Activated CD4-positive, alpha-beta memory T cell treated with anti-CD3 and anti-CD28 coated beads, Interleukin-2, amount 10 ng/mL, durations not matched to agents 7 days and 5 days (primary cell): ENCODE measurements at places on chromosomes 6 and 20. TPM values are rescaled to one million over a fixed set of nuclear protein-coding genes. Genes with fewer than 3 reads are reported as not detected.

GRCh38 chr20:32626859-32627636, 41.9 kb upstream of the NOL4L start:
- H3K4me1 ChIP-seq: no peaks in the 10 kb centered on the region
- no peak for DNase-seq
- H3K36me3 ChIP-seq: no peaks in the 10 kb centered on the region
- no peak overlapping the region for H3K27ac ChIP-seq

Gene RIPOR3
- not detected for total RNA-seq

Gene FAM217A
- not detected for total RNA-seq

Gene AHCY
- total RNA-seq: 50.5 TPM

DNA sequence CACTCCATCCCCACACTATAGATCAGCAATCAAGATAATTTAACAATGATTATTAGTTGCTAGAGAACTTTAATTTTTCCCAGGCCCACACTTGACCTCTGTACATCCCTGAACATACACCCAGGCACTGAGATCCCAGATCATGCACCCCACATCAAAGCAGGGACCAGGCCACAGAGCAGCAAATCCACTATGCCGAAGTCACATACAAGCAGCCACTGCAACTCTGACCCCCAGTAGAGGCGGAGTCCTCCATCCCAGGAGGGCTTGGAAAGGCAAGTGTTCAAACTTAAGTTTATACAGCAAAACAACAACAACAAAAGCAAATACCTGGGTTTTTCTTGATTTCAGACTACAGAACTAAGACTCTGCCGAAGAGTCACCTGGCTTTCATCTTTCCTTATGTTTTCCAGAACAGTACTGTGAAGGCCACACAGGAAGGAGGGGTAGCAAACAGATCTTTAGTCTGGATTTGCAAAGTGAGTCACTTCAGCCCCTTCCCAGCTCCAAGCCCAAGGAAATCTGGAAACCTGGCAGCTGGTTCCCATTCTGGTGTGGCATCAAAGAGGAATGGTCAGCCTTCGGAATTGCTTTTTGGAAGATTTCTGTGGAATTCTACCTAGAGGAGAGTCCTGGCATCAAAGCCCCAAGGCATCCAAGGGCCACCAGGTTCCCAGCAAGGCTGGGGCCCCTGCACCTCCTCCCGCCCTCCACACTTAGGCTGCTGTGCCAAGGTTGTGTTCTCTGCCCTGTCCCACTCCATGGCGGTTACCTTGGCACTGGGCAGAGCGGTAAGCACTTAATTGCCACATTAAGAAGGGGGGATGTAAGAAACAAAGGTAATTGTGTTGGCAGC, 7.3 kb downstream of the JAG1 start:
- H3K4me3 ChIP-seq: no peak overlapping the region
- DNase-seq: no peak
- H3K27me3 ChIP-seq: peaks cover 64% of the 10 kb centered on the region
- H3K4me1 ChIP-seq: peaks cover 13% of the 10 kb centered on the region
- H3K36me3 ChIP-seq: no peaks in the 10 kb centered on the region

- DNase-seq: no peak
- peaks cover 21% of the 10 kb centered on the region for H3K4me1 ChIP-seq
These were observed 143.2 kb downstream of the PREX1 start for GRCh38 chr20:48684501-48685041.

DNA sequence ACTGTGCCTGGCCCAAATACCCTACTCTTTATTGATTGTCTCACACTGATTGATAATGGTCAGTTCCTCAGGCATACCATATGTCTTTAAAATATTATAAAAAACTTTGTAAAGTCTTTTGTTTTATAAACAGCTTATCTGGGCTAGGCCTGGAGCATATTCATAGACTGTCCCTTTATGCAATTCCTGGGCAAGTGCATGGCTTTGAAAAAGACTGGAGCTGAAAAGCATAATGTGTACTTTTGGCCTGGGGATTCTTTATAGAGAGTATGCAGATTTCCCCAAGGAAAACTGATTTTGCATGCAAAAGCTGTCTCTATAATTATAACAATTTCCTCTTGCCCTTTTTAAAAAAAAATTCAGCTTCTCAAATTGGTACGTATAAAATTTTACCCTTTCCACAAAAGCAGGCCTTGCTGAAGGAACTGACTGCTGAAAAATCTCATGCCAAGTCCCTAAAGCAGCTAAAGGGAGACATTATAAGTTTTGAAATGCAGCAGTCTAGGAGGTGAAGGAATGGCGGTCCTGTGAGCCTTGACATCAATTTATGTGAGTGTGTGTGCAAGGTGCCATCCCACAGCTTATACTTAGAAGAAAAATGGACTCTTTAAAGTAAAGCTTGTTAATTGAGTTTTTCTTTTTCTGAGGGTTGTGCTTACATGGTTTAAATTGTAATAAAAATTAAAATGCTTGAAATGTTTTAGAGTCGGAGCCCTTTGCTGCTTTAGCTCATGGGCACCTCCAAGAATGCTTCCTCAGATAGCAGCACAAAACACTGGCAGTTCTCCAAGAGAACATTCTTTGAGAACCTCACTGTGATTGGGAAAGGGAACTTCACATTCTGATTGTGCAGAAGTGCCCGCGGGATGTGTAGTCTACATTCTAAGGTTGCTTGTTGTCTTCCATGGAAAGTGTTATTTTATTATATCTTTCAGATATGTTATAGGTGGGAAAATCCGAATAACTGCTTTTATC, 43.9 kb downstream of the PLCB4 start:
- no peaks in the 10 kb centered on the region for H3K36me3 ChIP-seq
- no peaks in the 10 kb centered on the region for H3K4me1 ChIP-seq
- DNase-seq: no peak
- H3K4me3 ChIP-seq: no peak overlapping the region
- no peaks in the 10 kb centered on the region for H3K27me3 ChIP-seq

GRCh38 chr6:148682990-148683389, 63.8 kb upstream of the UST start:
- H3K36me3 ChIP-seq: no peaks in the 10 kb centered on the region
- no peak for DNase-seq
- no peak overlapping the region for H3K4me3 ChIP-seq
- peaks cover 4% of the 10 kb centered on the region for H3K4me1 ChIP-seq
- H3K27ac ChIP-seq: no peak overlapping the region

DNA sequence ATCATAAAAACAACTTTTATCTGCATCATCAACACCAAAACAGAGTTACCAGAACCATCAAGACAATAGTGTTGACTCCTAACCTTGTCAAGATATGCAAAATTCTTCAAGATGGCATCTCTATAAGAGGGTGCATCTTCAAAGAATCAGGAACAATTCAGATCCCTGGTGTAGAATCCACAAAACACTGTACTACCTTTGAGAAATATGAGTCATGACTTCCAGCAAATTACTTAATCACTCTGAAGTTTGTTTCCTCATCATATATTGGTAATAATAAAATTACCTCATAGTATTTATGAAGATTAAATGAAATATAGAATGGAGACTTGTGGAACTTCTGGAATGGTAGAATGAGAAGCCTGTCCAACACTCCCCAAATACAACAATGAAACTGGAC, 221.3 kb upstream of the SUPT3H start:
- H3K27me3 ChIP-seq: no peaks in the 10 kb centered on the region
- H3K4me3 ChIP-seq: no peak overlapping the region
- no peak for DNase-seq
- peaks cover 33% of the 10 kb centered on the region for H3K4me1 ChIP-seq

DNA sequence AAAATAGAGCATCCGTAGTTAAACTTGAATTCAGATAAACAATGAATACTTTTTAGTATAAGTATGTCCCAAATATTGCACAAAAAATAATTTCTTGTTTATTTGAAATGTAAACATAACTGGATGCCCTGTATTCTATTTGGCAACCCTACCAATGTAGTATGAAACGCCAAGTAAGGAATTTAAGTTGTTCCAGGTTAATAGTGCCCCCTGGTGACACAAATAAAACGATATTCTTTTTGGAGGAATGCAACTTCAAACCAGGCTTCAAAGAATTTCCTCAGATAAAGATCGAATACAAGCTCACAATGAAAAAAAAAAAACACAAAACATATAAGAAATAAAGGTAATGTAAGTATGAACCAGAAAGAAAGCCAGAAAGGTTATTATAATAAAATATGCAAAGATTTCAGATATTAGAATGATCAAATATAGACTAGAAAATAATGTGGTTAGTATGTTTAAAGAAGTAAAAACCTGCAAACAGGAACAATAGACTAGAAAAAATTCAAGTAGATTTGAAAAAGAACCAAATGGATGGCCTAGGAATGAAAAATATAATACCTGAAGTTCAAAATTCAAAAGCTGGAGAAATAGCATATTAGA, 18.4 kb upstream of the AKAP7 start:
- H3K4me3 ChIP-seq: no peak overlapping the region
- no peaks in the 10 kb centered on the region for H3K36me3 ChIP-seq
- no peak for DNase-seq
- H3K4me1 ChIP-seq: no peaks in the 10 kb centered on the region
- peaks cover 1% of the 10 kb centered on the region for H3K27me3 ChIP-seq

GRCh38 chr6:12456343-12456742, 166.2 kb downstream of the EDN1 start:
- no peak for DNase-seq
- H3K4me1 ChIP-seq: no peaks in the 10 kb centered on the region
- H3K36me3 ChIP-seq: no peaks in the 10 kb centered on the region
- H3K27me3 ChIP-seq: no peaks in the 10 kb centered on the region

GRCh38 chr6:34323300-34323699, 69.2 kb downstream of the NUDT3 start:
- no peak overlapping the region for H3K4me3 ChIP-seq
- no peak for DNase-seq
- peaks cover 5% of the 10 kb centered on the region for H3K4me1 ChIP-seq
- no peaks in the 10 kb centered on the region for H3K27me3 ChIP-seq
- H3K27ac ChIP-seq: no peak overlapping the region

DNA sequence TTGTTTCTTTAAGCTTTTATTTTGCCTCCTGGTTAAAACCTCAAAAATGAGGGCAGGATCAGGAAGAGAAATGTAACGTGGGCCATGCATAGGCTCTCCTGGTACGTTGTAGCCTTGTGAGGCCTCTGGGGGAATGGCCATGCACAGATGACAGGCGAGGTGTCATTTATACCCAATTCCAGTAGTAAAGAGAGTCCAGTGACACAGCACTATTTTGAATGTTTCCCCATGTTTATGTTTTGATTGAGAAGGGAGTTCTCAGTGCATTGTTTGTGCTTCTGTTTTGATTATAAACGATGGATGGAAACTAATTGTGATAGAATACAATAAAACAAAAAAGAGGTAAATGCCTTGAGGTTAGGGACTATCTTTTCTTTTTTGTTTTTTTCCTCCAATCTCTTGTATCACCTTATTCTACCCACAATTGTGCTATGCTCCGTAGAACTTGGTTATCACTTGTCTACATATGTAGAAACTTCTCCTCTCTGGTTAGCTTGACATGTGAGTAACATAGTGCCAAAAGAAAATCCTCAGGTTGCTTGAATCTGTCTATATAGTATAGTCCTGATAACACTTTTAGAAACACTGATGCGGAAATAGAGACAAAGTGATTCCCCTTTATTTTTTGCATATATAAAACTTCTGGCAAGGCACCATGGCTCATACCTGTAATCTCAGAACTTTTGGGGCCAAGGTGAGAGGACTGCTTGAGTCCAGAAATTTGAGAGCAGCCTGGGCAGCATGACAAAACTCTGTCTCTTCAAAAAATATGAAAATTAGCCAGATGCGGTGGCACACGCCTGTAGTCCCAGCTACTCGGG, 6.9 kb upstream of the SMIM28 start:
- no peak overlapping the region for H3K4me3 ChIP-seq
- DNase-seq: no peak
- peaks cover 8% of the 10 kb centered on the region for H3K4me1 ChIP-seq
- H3K36me3 ChIP-seq: no peaks in the 10 kb centered on the region

Gene KCNK15
- total RNA-seq: not detected

Gene LY86
- 1.7 TPM for total RNA-seq

Gene HLA-DQB2
- total RNA-seq: not detected

- no peaks in the 10 kb centered on the region for H3K36me3 ChIP-seq
- no peak overlapping the region for H3K27ac ChIP-seq
- no peaks in the 10 kb centered on the region for H3K4me1 ChIP-seq
- peaks cover 8% of the 10 kb centered on the region for H3K27me3 ChIP-seq
- no peak overlapping the region for H3K4me3 ChIP-seq
- DNase-seq: peak; percentile 52
These were observed 96.1 kb upstream of the RIN2 start for GRCh38 chr20:19661717-19662636.

- peaks cover 25% of the 10 kb centered on the region for H3K27me3 ChIP-seq
- H3K36me3 ChIP-seq: no peaks in the 10 kb centered on the region
- no peak overlapping the region for H3K4me3 ChIP-seq
- H3K4me1 ChIP-seq: no peaks in the 10 kb centered on the region
These were observed 160.2 kb downstream of the QRSL1 start for GRCh38 chr6:106789428-106790148.

Gene RBBP8NL
- total RNA-seq: not detected

- H3K36me3 ChIP-seq: no peaks in the 10 kb centered on the region
- no peak overlapping the region for H3K27ac ChIP-seq
- peaks cover 5% of the 10 kb centered on the region for H3K4me1 ChIP-seq
- H3K27me3 ChIP-seq: peaks cover 4% of the 10 kb centered on the region
- no peak overlapping the region for H3K4me3 ChIP-seq
- DNase-seq: no peak
These were observed 10.4 kb downstream of the ADTRP start for GRCh38 chr6:11767978-11768756.

GRCh38 chr20:58649288-58650180, 1.5 kb upstream of the STX16 start:
- H3K4me1 ChIP-seq: peaks cover 7% of the 10 kb centered on the region
- peak overlapping the region; percentile 48 for H3K27ac ChIP-seq
- no peaks in the 10 kb centered on the region for H3K27me3 ChIP-seq
- H3K36me3 ChIP-seq: peaks cover 19% of the 10 kb centered on the region

Gene RNF217
- 1.1 TPM for total RNA-seq

Gene C6orf141
- total RNA-seq: not detected

- peaks cover 15% of the 10 kb centered on the region for H3K4me1 ChIP-seq
- H3K27ac ChIP-seq: no peak overlapping the region
- no peak overlapping the region for H3K4me3 ChIP-seq
- H3K36me3 ChIP-seq: peaks cover 9% of the 10 kb centered on the region
- no peaks in the 10 kb centered on the region for H3K27me3 ChIP-seq
These were observed 5.4 kb downstream of the CTNNBL1 start for GRCh38 chr20:37699202-37699601.

Gene TRIM10
- total RNA-seq: not detected

GRCh38 chr6:133991096-133991593, 38.1 kb downstream of the TBPL1 start:
- H3K27me3 ChIP-seq: no peaks in the 10 kb centered on the region
- peaks cover 6% of the 10 kb centered on the region for H3K4me1 ChIP-seq
- no peak overlapping the region for H3K4me3 ChIP-seq
- DNase-seq: no peak

DNA sequence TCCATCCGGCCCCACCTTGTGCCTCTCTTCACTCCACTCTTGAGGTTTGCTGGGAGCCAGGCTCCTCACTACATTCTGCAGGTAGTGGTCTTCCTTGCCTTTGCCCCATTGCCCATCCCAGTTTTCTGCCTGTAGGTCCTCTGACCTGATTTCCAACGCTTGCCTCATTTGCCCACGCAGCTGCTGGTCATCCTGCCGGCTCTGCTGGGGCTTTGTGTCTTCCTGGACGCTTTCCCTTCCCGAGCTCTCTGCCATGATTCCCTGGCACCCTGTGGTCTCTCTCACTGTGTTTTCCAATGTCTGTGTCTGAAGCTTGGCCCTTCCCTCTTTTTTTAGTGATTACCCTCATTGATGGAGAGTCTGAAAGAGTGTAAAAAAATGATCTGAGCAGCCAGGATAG, 451.6 kb downstream of the UTRN start:
- peaks cover 49% of the 10 kb centered on the region for H3K36me3 ChIP-seq
- no peak for DNase-seq

GRCh38 chr20:36469973-36470372, 71.3 kb upstream of the MYL9 start:
- H3K27me3 ChIP-seq: no peaks in the 10 kb centered on the region
- H3K4me3 ChIP-seq: no peak overlapping the region
- H3K36me3 ChIP-seq: peaks cover 7% of the 10 kb centered on the region
- DNase-seq: no peak
- peaks cover 86% of the 10 kb centered on the region for H3K4me1 ChIP-seq
